Calu3 (cell line): ENCODE measurements at places on chromosomes 6 and 20.

DNA sequence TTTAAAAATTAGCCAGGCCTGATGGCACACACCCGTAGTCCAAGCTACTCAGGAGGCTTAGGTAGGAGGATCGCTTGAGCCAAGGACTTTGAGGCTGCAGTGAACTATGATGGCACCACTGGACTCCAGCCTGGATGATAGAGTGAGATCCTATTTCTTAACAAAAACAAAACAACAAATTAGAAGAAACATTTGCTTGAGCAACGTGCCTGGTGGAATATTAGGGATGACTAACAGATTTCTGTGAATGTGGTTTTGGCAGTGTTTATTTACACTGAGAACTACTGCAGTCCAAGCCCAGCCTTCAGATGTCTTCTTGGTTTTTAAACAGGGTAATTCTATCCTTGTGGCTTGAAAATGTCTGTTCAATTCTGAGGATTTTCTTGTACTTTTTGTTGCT is 9.2 kb downstream of the PPP1R3G start:
- DNase-seq = no peak

DNA sequence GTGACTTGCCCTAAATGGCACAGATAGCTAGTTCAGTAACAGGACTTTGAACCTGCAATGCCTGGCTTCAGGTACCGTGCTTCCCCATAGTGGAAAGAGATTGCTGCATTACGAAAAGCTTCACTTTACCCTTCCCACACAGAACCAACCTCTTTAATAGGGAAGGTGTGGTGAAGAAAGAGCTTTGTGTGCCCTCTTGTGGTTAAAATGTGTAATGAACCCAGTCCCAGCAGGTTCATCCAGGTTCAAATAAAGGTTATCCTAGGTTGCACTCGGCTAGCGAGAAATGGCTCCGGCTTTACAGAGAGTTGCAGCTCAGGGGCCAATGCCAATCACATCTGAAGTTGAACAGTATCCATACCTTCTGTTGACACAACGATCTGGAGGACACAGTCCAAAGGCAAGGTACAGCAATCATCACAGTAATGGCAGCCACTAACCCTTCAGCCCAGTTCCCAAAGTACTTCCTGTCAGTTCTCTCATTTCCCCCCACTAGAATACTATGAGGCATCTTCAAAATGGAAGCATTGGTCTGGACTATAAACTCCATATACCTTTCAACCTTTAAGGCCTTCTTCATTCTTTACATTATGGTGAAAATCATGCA is 3.0 kb downstream of the DEFB115 start:
- peak; percentile 48 for DNase-seq

GRCh38 chr6:137033828-137034227 is 10.9 kb downstream of the IL20RA start:
- no peak for DNase-seq

DNA sequence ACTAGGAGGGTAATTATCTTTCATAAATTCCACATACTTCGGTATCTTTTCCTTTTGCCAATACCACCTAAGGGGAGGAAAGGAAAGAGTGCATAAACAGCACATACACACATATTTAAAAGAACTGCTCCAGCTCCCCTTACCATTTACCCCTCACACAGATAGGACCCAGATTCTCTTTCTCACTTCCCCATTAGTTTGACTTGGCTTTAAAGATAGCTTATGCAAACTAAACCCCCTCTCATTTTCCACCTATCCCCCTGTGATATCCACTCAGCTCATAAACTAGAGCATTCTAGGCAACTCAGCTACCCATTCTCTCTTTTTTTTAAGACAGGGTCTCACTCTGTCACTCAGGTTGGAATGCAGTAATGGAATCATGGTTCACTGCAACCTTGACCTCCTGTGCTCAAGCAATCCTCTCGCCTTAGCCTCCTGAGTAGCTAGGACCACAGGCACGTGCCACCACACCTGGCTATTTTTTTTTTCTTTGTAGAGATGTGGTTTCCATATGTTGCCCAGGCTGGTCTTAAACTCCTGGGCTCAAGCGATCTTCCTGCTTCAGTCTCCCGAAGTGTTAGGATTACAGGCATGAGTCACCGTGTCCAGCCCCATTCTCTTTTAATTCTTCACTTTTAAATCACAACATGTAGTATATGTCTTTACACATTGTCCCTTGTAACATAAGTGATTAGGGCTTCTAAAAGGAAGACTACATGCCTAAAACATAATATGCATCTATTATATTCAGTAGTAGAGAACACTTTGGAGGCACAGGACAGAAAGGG is 4.0 kb downstream of the FUCA2 start:
- DNase-seq = no peak

DNA sequence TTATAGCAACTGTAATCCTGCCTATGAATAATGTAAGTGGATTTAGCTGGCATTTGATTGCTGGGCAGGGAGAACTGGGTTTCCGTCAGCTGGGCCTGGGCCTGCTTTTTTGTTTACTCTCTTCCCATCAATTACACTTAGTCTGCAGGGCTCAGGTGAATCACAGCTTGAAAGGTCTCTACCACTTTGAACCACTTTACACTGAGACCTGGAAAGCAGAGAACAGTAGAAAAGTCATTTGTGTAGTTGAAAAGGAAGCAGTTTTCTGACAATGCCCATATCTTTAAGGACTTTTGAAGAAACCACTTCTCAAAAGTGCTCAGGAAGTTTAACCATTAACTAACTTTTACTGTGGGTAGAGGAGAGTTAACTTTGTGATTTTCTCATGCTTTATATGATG is 315.4 kb upstream of the SASH1 start:
- no peak for DNase-seq

- no peak for DNase-seq
These were observed 27.0 kb downstream of the SLC17A1 start for GRCh38 chr6:25804804-25805203.

DNA sequence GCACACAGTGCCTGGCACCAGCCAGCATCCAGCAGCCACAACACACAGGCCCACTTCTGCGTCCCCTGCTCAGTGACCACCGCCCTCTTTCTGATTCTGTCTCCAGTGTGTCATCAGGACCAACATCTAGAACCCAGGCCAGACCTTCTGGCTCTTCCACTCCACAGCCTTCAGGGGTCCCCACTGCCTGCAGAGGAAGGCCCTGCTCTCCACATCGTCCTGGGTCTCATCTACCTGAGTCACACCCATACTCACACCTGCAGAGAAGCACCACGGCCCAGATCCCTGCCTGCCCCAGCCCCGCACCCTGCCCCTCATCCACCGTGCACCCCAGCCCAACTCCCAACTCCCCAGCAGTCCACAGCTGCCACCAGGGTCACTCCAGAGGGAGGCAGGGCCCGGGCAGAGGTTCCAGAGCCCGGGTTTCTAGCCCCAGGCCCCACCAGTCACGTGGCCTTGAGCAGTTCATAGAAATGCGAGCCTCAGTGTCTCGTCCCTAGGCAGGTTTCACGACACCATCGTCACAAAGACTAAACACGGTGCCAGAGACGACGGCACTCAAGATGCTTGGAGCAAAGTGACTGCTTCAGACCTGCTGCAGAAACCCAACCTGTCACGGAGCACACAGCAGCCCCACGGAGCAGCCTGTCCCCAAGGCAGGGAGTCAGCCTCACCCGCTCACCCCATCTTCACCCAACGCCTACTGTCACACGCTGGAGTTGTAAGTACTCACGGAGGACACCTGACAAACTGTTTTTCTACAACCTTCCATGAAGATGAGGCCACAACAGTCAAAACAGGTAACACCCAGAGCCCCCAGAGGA is 16.1 kb downstream of the TAF4 start:
- DNase-seq = no peak

DNA sequence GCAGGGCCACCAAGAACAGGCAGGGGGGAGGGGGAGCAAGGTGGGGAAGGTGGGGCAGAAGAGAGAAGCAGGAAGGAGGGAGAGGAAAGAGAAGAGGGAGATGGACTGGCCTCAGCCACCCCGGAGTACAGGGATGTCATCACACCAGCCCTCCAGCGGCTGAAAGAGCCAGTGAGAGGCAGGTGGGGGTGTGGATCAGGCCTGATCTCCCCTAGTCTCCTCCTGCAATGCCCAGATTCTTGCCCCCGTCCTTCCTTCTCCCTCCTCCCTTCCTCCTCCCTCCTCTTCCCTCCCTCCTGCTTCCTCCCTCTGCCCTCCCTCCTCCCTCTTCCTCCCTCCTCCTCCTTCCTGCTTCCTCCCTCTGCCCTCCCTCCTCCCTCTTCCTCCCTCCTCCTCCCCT is 61.5 kb downstream of the YTHDF1 start:
- no peak for DNase-seq

- no peak for DNase-seq
These were observed 73.8 kb downstream of the HUS1B start for GRCh38 chr6:583116-583515.

- DNase-seq = no peak
These were observed 254.7 kb downstream of the GMPR start for GRCh38 chr6:16493112-16493511.

DNA sequence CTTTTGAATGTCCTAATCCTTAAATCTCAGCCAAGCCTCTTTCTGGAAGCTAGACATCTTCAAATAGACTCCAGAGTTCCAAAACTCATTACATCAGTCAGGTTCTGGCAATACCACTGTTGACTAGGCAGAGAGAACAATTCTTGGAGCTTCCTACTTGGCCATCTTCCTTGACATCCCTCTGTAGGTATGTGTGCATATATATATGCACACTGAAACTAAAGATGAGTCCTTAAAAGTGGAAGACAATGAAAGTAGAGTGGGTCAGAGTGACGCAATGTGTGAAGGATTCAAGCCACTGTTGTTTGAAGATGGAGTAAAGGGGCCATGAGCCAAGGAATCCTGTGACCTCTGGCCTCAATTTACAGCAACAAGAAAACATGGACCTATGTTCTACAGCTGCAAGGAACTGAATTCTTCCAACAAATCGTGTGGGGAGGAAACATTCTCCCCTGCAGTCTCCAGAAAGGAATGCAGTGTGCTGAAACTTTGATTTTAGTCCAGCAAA is 18.7 kb upstream of the DUSP22 start:
- no peak for DNase-seq

DNA sequence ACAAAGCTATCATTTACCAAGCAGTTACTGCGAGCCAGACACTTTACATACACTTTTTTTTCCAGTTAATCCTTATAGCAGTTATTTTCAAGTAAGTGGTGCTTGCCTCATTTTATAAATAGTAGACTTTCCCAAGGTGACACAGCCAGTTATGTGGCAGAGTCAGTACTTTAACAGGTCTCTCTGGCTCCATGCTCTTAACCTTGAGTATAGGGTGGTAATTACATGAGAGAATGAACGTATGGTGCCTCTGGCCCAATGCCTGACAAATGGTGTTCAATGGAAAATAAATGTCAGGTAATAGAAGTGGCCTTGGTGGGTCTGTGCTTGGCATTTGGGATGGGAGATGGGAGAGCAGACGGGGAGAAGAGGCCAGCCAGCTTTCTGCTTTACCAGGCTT is 316.3 kb downstream of the SLC35F1 start:
- no peak for DNase-seq

GRCh38 chr20:40160097-40160550 is 528.9 kb downstream of the MAFB start:
- DNase-seq = peak; percentile 55

GRCh38 chr20:5168651-5169396 is 42.0 kb downstream of the CDS2 start:
- DNase-seq = no peak

GRCh38 chr6:1226277-1227099 is 85.4 kb upstream of the FOXQ1 start:
- no peak for DNase-seq

DNA sequence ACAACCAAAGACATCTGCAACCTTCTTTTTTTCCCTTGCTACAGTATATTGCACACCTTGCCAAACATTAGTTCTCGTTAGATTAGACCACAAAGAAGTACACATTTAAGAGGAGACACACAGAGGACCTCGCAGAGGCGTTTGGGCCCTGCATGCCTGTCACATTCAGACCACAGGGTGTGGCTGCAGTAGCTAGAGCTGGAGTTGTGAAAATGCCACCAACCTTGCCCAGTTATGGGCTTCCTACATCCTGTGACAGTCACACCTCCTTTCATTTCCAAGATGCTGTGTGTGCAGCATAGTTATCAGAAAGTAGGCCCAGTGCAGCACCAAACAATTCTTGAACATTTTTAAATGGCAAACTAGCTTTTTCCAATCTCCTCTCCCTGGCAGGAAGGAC is 2.4 kb downstream of the SYNE1 start:
- no peak for DNase-seq

- DNase-seq = no peak
These were observed 49.7 kb upstream of the TGM3 start for GRCh38 chr20:2246069-2246491.

DNA sequence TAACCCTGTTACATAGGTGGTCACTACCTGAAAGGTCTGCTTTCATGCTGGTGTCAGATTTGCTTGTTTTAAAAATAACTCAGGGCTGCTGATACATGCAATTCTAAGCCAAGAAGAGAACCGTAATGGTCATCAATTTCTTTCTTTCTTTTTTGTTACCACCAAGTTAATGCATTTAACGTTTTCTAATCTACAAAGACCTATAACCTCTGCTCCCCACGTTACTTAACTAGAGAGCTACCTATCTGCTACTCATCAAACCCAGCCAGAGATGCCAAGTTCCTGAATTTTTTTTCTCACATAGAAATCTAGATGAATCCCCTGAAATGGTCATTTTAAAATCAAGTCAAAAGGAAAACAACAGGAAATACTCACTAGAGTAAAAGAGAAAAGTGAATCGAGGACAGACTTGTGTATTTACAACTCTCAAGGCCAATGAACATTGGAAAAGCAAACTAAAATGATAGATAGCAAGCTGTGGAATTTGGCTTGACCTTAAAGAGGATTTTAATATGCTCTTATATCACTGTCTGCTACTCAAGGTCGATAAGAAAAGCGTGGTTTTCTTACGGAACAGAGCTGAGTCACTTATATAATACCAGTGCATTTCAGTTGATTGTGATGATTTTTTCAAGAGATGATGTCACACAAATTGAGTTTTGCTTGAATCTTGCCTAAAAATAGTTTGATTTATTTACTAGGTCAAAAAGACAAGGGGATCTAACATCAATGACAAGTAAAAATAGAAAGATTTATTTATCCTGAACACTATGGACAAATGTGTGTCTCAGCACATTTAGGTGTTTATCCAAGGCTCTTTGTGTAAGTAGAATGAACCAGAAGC is 67.9 kb downstream of the SGK1 start:
- no peak for DNase-seq

- DNase-seq = no peak
These were observed 305.3 kb upstream of the RGS17 start for GRCh38 chr6:153436351-153436750.

DNA sequence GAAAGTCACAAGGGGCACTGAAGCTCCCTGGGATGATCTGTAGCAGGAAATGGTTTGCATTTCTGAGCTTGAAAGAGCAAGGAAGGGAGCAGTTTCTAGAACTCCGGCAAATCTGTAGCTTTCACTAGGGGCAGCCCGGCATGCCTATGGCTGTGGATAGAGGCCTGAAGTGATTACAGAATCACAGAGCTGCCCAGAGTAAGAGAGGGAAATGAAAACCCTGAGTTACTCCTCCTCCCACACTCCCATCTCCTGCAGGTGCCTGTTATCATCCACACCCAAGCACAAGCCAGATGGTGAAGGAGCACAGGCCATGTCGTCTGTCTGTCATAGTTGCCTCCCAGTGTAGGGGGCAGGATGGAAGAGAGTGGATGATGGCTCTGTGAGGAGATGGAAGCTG is 37.1 kb downstream of the HLA-F start:
- no peak for DNase-seq
